ENCODE measurements at places on chromosomes 11 and 22.

GRCh38 chr11:8262552-8263108, 1.0 kb downstream of the LMO1 start:
- DNase-seq: no peak

GRCh38 chr11:109320595-109320994, 101.4 kb upstream of the C11orf87 start:
- no peak for DNase-seq

DNA sequence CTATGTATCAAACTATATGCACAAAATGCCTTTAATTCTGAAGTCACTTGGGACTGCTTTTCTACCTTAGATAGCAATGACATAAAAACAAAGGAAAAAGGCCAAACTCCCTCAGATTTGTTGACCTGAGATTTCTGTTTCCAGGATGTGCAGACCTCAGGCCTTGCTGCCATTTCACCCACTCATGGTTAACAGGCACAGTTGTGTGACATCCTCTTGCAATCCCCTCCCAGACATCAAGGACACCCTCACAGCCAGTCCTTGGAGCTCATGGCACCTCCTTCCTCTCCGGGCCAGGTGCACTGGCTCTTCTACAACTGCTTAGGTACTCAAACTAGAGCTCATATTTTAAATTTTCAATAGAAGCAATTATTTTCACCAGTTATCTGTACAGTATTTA, 37.3 kb downstream of the SERPIND1 start:
- no peak for DNase-seq

GRCh38 chr11:82899957-82900276, 313 bp downstream of the PRCP start:
- no peak for DNase-seq

DNA sequence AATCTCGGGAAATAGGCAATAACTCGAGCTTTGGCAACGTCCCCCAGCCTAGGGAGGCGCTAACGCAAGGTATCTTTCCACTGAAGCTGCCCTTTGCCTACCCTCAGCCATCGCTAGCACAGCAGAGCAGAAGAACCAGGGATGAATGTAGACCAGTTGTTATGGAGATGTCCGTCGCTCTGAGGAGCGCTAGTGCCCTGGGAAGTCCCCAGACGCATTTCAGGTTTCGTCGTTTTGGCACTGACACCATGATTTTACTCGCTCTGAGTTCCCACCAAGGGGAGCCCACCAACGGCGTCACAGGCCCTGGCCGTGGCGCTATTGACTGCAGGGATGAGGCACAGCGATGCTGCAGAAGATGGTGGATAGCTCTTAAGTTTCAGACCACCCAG, 22.7 kb upstream of the BDNF start:
- DNase-seq: no peak

GRCh38 chr11:72091292-72091691, 10.6 kb downstream of the LRRC51 start:
- DNase-seq: no peak

GRCh38 chr22:35418088-35418487, 18.1 kb downstream of the MCM5 start:
- no peak for DNase-seq

DNA sequence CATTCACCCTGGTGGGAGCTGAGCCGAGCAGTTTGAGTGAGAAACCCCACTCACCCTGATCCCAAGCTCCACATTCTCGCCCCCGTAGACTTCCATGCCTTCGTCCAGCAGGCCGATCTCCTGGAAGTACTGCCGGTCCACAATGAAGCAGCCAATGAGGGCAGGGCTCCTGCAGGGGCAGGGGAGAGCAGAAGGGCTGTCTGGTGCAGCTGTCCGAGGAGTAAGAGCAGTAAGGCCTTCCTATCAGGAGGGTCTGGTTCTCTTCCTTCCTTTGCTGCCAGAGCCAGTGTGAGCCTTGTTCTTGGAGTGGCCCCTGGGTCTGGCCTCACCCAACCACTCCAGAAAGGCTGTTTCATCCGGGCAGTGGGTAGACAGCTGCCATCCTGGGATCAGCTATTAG, 19.4 kb upstream of the CSNK2A3 start:
- no peak for DNase-seq

DNA sequence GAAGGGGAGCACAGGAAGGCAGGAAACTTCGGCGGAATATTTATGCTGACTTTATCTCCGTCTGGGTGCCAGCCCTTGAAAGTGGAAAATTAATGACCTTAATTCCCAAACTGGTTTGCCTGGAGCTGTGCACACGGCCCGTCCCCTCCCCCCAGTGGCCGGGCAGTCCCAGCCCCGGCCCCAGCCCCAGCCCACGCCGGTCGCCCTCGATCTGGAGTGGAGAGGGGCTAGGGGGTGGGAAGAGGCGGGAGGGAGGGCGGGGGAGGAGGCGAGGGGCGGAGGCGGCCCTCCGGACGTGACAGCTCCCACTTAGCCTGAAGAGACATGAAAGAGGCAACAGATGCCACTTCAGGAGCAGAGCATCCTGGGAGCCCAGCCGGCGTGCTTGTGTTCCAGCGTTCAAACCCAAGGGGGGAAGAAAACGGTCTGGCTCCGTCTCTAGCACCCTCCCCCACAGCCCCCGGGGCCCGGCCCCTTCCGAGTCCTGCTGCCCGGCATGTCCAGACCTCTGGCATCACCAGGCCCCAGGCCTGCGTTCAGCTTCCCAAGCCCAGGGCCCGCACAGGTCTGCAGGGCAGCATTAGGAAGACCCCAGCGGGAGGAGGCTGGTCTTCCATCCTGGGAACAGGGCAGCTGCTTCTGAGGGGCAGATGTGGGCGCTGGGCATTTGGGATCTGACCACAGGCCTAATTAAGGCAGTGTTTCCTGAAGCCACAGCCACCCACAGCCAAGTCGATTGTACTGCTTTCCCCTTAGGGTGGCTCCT, 20.0 kb upstream of the LMO1 start:
- DNase-seq: no peak

- no peak for DNase-seq
Observed at GRCh38 chr22:42960531-42961399, 54.2 kb downstream of the PACSIN2 start.

GRCh38 chr22:40534379-40535188, 101.9 kb downstream of the MRTFA start:
- DNase-seq: no peak
